ENCODE measurements at places on chromosomes 7 and 10. TPM values are rescaled to one million over a fixed set of nuclear protein-coding genes. Genes with fewer than 3 reads are reported as not detected.

- no peaks in the 10 kb centered on the region for H3K27me3 ChIP-seq
- H3K36me3 ChIP-seq: no peaks in the 10 kb centered on the region
- DNase-seq: no peak
These were observed 54.7 kb downstream of the LRRC72 start for GRCh38 chr7:16581286-16581685.

DNA sequence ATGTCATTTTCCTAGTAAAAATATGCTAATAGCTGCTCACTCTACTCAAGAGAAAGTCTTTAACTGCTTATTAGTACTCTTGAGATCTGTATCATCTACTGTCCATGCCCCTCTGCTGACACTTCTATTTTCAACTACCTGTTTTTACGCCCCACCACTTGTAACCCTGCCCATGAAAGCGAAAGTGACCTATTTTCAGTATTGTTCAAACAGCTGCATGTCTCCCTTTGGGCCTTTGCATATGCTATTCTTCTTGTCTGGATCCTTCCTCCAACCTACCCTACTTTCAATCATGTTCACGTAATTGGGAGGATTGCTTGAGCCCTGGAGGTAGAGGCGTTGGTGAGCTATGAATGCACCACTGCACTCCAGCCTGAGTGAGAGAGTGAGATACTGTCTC, 1481.3 kb downstream of the GATA3 start:
- DNase-seq: no peak
- no peak overlapping the region for H3K27ac ChIP-seq
- H3K4me3 ChIP-seq: no peak overlapping the region
- H3K36me3 ChIP-seq: no peaks in the 10 kb centered on the region
- no peaks in the 10 kb centered on the region for H3K4me1 ChIP-seq

DNA sequence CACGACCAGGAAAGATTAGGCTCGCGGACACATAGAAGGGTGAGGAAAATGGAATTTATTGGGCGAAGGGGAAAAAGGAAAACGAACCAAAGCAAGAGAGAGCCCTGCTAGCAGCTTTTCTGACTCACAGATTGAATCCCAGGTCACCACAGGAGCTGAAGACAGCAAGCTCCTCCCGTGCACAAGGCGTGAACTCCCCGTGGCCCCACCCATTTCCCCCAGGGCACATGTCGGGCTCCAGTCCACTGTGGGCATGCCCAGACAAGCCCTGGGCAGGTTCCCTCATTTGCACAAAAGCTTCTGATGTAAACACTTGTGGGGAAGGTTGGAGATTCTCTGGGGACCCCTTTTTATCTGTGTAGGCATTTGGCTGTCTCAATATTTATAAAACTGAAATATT, 582.4 kb downstream of the SUGCT start:
- DNase-seq: peak; percentile 82
- no peaks in the 10 kb centered on the region for H3K36me3 ChIP-seq
- no peaks in the 10 kb centered on the region for H3K27me3 ChIP-seq

GRCh38 chr7:8251195-8251594, 10.8 kb downstream of the ICA1 start:
- no peaks in the 10 kb centered on the region for H3K36me3 ChIP-seq
- H3K27me3 ChIP-seq: peaks cover 49% of the 10 kb centered on the region
- no peak overlapping the region for H3K27ac ChIP-seq
- DNase-seq: no peak
- H3K4me3 ChIP-seq: no peak overlapping the region

ZNF804B gene
- total RNA-seq: not detected

MAGI2 gene
- total RNA-seq: 0.57 TPM

DNA sequence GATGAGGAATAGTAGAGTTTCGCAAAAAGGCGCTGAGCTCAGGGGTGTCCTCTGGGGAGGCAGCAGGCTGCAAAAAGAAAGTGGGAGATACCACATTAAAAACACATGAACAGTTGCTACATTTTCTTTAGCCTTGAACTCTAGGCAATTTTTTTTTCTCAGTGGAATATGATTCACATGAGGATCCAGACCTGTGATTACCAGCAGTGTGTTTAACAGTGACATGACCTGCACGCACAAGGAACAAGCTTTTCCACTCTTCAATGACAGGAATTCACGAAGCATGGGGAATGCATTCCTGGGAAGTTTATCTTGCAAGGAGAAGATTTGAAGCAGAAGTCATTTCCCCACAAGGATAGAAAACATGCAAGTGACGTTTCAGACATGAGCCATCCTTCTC, 161.6 kb downstream of the ITGA8 start:
- H3K27ac ChIP-seq: no peak overlapping the region
- no peak for DNase-seq
- no peak overlapping the region for H3K4me3 ChIP-seq
- no peaks in the 10 kb centered on the region for H3K4me1 ChIP-seq
- no peaks in the 10 kb centered on the region for H3K36me3 ChIP-seq

GRCh38 chr10:29555746-29556481, 78.9 kb downstream of the SVIL start:
- no peak overlapping the region for H3K4me3 ChIP-seq
- DNase-seq: no peak

- peak; percentile 23 for DNase-seq
- peaks cover 54% of the 10 kb centered on the region for H3K27me3 ChIP-seq
- H3K4me1 ChIP-seq: peaks cover 6% of the 10 kb centered on the region
- no peak overlapping the region for H3K27ac ChIP-seq
- H3K4me3 ChIP-seq: peak overlapping the region; percentile 66
- no peaks in the 10 kb centered on the region for H3K36me3 ChIP-seq
These were observed 57.8 kb upstream of the PCGF5 start for GRCh38 chr10:91162495-91163268.

OR2A1 gene
- total RNA-seq: 0.60 TPM

DNA sequence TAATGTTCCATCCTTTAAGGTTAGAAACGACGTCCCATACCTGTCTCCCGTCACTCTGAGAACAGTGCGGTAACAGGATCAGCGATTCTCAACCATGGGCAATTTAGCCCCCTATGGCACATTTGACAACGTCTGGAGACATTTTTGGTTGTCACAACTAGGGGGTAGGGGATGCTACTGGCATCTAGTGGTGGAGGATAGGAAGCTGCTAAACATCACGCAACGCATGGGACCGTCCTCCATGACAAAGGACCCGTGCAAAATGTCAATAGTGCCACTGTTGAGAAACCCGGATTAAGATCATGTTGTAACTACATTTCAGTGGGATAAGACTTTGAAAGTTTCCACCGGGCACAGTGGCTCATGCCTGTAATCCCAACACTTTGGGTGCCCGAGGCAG, 5.0 kb upstream of the PAXIP1 start:
- H3K27ac ChIP-seq: no peak overlapping the region
- H3K4me1 ChIP-seq: no peaks in the 10 kb centered on the region
- DNase-seq: peak; percentile 82
- no peaks in the 10 kb centered on the region for H3K27me3 ChIP-seq

- no peaks in the 10 kb centered on the region for H3K4me1 ChIP-seq
- no peak overlapping the region for H3K4me3 ChIP-seq
- H3K27me3 ChIP-seq: no peaks in the 10 kb centered on the region
- H3K27ac ChIP-seq: no peak overlapping the region
These were observed 28.4 kb downstream of the OR13A1 start for GRCh38 chr10:45286980-45287379.

- no peak for DNase-seq
- H3K27me3 ChIP-seq: no peaks in the 10 kb centered on the region
- no peak overlapping the region for H3K27ac ChIP-seq
- H3K36me3 ChIP-seq: no peaks in the 10 kb centered on the region
- H3K4me1 ChIP-seq: no peaks in the 10 kb centered on the region
- no peak overlapping the region for H3K4me3 ChIP-seq
These were observed 87.9 kb downstream of the KCND2 start for GRCh38 chr7:120360918-120361317.
